ENCODE measurements at places on chromosomes 12 and 14.

DNA sequence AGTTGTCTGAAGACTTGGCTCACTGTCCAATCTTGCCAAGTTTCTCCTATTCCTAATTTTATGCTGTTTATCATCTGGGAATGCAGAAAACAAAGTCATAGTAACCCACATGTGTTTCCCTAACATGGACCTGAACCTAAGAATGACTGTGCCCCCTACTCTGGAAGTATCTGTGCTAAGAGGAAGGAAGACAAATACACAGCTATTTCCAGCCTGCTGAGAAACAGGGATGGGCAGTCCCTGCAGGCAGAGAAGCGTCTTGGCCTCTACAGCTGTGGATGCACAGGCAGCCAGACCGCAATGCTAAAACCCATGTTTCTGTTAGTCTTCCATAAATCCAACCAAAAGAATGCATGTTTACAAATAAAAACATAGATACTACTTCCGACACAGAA is 56.2 kb downstream of the DUSP16 start:
- DNase-seq = no peak

DNA sequence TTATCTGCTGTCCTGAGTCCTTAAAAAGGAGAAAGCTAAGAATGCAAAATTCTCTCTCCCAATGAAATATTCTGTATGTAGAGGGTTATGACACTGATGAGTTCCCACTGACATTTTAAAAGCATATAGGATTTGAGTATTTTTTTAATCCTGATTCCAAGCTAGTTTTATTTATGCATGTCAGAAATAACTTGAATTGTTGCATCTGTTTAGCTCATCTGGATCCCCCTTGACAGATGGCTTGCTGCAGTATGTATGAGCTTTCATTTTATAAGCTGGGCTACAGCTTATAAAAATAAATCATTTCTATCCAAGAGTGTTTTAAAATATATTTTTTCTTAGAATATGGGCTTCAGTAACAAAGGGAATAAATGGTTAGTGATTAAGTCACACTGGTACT is 495.3 kb downstream of the NELL2 start:
- DNase-seq = no peak

DNA sequence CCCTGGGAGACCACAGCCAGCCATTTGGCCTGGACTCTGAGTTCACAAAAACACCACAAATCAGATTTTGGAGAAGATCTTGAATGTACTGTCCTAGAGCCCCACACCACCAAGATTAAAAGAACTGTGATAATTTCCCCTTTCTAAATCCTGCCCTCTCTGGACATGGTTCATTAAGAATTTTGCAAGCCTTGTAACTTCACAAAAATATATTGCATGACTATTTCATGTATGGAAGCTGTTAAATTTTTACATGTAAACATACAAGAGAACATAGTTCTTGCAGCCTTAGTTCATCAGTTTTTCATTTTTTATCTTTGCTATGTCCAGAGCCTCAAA is 97.0 kb downstream of the SCARB1 start:
- no peak for DNase-seq

- DNase-seq = peak; percentile 63
These were observed 27.3 kb upstream of the OSBPL8 start for GRCh38 chr12:76586764-76587395.

- no peak for DNase-seq
These were observed 513.8 kb upstream of the CCDC196 start for GRCh38 chr14:65972346-65972870.
